ENCODE measurements at places on chromosomes 12 and 14. TPM values are rescaled to one million over a fixed set of nuclear protein-coding genes. Genes with fewer than 3 reads are reported as not detected.

The AMIGO2 gene
- 17.1 TPM for total RNA-seq

The MIA2 gene
- total RNA-seq = 18.2 TPM

The RNFT2 gene
- 14.7 TPM for total RNA-seq

The SETD1B gene
- 13.7 TPM for total RNA-seq

The STON2 gene
- 0.05 TPM for total RNA-seq

The PZP gene
- total RNA-seq = not detected

The MYH6 gene
- total RNA-seq = 0.16 TPM

The DHRS1 gene
- 14.6 TPM for total RNA-seq

The NXPH4 gene
- 0.41 TPM for total RNA-seq

The CRACR2A gene
- 19.2 TPM for total RNA-seq

The LIN7A gene
- total RNA-seq = not detected

The SELPLG gene
- 31.0 TPM for total RNA-seq

The EML5 gene
- total RNA-seq = 8.1 TPM

The SERPINA1 gene
- 102 TPM for total RNA-seq

The GLIPR1L1 gene
- not detected for total RNA-seq

The RFX4 gene
- not detected for total RNA-seq

The ARHGAP9 gene
- 101 TPM for total RNA-seq

The PROX2 gene
- 0.11 TPM for total RNA-seq

The PAPLN gene
- total RNA-seq = 0.30 TPM

The IFNG gene
- total RNA-seq = 225 TPM

The TEX52 gene
- total RNA-seq = not detected

The PLA2G1B gene
- total RNA-seq = not detected

The CCDC196 gene
- not detected for total RNA-seq

The CFAP54 gene
- total RNA-seq = 0.37 TPM

The WNT1 gene
- total RNA-seq = not detected

The DNM1L gene
- total RNA-seq = 68.5 TPM

The HOXC6 gene
- not detected for total RNA-seq

The PRB2 gene
- total RNA-seq = not detected

The RHEBL1 gene
- total RNA-seq = 13.3 TPM

The SLC25A21 gene
- not detected for total RNA-seq

The RFLNA gene
- not detected for total RNA-seq

The FKBP4 gene
- 182 TPM for total RNA-seq

The TEP1 gene
- total RNA-seq = 29.2 TPM

The AVPR1A gene
- total RNA-seq = not detected

The SMCO3 gene
- total RNA-seq = not detected

The SLCO1B3 gene
- total RNA-seq = not detected

The ASCL1 gene
- total RNA-seq = not detected

The TAMALIN gene
- total RNA-seq = 11.5 TPM

The ENDOU gene
- not detected for total RNA-seq

The EXOC3L4 gene
- total RNA-seq = not detected

The B4GALNT1 gene
- total RNA-seq = 1.4 TPM

The FAIM2 gene
- 0.91 TPM for total RNA-seq

The AICDA gene
- not detected for total RNA-seq

The SYCP3 gene
- not detected for total RNA-seq

The SMOC1 gene
- total RNA-seq = not detected

The PRH1 gene
- 11.0 TPM for total RNA-seq

The EVL gene
- total RNA-seq = 249 TPM

The LRCOL1 gene
- total RNA-seq = not detected

The FGD4 gene
- total RNA-seq = 0.07 TPM

The ZDHHC22 gene
- total RNA-seq = not detected

The FOXG1 gene
- total RNA-seq = not detected

The ANKLE2 gene
- total RNA-seq = 111 TPM

The SPPL3 gene
- total RNA-seq = 48.2 TPM

The ADAMTS20 gene
- not detected for total RNA-seq

The DNAJC22 gene
- 0.05 TPM for total RNA-seq

The SLC25A47 gene
- not detected for total RNA-seq

The HVCN1 gene
- 4.4 TPM for total RNA-seq

The CD163L1 gene
- total RNA-seq = not detected

The RIMBP2 gene
- not detected for total RNA-seq

The OVCH1 gene
- total RNA-seq = not detected
